Head of caudate nucleus (tissue), 42 donors: ENCODE measurements at places on chromosomes 11 and 22.
A peak's percentile ranks its signal among the peaks of the same experiment; 100 is the strongest.

DNA sequence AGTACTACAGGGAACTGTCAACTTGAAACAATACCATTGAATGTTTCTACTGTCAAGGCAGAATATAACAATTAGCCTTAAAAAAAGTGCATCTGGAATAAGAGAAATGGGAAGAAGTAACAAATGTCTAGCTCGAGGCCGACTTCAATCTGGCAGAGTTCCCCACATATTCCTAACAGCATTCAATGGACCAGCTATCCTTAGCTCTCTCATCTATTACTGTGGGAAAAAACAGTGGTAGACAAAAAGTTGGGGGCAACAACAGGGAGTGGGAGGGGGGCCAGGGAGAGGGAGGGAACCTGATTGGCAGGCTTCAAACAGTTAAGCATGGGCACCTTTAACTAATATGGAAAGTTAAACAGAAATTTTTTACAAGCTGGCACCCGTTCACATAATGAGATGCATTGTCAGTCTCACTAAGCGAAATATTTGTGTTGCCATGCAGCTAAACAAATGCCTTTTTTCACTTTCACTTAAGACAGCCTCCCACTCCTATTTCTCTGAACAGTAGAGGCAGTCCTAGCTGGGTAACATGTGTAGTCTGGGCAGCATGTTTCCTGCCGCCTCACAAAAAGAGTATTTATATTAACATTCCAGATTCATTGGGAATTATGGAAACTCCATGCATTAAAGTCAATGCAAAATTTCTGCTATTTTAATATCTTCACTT, 62.2 kb upstream of the SOX6 start:
- DNase-seq: no peak

DNA sequence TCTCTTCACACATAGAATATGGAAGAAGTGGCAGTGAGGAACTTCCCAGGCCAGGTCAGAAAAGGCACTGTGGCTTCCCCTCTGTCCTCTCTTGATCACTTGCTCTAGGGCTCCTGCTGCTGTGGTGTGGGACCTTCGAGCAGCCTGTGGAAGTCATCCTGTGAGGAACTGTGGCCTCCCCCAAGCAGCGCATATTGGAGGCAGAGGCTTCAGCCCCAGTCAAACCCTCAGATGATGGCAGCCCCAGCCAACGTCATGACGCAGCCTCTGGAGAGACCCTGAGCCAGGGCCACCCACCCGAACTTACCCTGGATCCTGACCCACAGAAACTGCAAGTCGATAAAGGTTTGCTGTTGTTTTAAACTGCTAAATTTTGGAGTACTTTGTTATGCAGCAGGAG, 444.9 kb downstream of the TBC1D22A start:
- DNase-seq: no peak

GRCh38 chr11:9037046-9037780, 33.4 kb upstream of the NRIP3 start:
- no peak for DNase-seq

DNA sequence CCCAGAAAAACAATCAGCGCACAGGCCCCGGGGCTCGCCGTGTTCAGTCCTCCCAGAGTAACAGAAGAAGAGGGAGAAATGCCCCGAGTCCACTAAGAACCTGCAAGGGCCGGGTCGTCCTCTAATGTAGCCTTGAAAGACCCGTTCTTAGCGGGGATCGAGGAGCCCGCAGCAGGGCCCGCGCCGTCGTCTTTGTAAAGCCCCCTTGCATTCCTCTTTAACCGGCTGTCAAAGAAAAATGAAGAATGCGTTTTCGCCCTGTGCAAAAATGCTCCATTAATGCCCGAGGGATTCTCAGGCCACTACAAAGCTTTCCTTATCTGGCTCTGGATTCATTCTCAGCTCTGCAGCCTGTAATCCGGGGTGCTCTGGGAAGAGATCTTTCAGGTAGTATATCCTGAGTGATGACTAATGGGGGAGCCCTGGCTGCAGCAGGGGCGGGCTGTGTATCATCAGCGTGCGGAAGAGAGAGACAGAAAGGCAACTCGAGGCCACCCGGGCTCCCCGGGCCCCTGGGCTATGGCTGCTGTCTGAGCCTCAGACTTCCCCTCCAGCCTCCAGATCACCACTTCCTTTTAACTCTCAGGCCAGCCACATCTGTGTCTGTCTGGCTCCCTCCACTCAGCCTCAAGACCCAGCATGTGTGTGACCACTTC, 78.2 kb downstream of the FBLN1 start:
- no peak for DNase-seq

DNA sequence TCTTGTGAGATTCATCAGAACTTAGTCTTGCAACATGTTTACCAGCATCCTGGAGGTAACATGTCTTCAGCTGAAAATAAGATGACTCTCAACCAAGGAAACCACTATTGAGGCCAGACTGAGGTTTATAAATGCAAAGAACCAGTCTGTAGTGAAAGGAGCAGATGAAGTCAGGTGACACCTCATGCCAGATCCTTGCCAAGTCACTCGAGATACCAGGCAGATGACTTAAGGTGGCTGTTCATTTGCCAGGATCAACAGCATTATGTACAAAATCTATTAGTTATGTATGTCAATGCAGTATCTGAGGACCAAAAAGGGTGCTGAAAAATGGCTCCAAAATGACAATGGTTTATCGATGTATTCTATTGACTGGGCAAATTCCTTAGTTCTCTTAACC, 100.0 kb upstream of the SOX6 start:
- DNase-seq: no peak

- no peak for DNase-seq
Measured at GRCh38 chr11:44621784-44622183, 56.3 kb downstream of the CD82 start.

DNA sequence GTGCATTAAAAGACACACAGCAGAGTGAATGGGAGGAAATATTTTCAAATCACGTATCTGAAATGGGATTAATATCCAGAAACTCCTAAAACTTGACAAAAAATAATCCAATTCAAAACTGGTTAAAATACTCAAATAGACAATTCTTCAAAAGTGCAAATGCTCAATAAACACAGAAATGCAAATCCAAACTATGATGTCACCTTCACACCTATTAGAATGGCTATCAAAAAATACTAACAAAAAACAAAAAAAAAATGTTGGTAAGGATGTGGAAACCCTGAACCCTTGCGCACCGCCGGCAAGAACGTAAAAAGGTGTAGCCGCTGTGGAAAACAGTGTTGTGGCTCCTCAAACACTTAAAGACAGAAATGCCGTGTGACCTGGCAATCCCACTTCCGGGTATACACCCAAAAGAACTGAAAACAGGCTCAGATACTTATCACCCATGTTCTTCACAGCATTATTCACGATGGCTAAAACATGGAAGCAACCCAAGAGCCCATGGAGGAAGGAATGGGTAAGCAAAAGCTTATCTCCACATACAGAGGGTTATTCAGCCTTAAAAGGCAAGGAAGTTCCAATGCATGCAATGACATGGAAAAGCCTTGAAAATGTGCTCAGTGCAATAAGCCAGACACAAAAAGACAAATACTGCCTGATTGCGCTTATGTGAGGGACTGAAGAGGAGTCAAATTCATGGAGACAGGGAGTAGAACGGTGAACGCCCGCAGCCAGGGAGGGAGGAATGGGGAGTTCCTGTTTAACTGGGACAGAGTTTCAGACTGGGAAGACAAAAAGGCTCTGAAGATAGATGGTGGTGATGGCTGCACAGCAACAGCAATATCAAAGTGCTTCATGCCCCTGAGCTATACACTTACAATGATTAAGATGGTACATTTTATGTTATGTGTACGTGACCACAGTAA, 19.6 kb downstream of the BRD1 start:
- DNase-seq: no peak

GRCh38 chr11:130580372-130580771, 131.9 kb downstream of the ADAMTS15 start:
- DNase-seq: peak; percentile 80

GRCh38 chr11:45614196-45614828, 51.1 kb downstream of the CHST1 start:
- no peak for DNase-seq

DNA sequence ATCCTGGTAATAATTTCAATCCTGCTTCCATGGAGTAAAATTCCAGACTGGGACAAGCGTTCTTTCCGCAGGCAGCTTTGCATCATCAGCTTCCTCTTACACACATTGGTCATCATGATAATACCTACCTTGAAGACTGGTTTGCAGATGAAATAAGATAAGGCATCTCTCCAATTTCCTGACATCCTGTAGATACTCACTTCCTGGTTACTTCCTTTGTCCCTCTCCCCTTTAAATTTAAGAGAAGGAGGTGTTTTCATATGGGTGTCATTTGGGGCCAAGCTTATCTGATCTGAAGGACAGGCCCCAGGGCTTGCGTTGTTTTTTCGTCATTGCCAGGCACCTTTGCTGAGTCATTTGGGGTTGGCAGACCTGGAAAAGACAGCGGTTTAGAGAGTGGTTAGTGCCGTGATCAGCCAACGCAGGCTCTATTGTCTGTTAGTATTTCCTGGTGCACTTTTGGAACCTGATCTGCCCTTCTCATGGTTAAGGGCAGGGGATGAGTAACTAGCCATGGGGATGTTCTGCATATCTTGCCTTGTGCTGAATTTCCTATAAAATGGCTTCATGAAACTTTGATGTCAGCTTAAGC, 24.1 kb downstream of the GRAMD1B start:
- DNase-seq: no peak

- DNase-seq: no peak
Measured at GRCh38 chr22:30615543-30615954, 8.6 kb downstream of the TCN2 start.

DNA sequence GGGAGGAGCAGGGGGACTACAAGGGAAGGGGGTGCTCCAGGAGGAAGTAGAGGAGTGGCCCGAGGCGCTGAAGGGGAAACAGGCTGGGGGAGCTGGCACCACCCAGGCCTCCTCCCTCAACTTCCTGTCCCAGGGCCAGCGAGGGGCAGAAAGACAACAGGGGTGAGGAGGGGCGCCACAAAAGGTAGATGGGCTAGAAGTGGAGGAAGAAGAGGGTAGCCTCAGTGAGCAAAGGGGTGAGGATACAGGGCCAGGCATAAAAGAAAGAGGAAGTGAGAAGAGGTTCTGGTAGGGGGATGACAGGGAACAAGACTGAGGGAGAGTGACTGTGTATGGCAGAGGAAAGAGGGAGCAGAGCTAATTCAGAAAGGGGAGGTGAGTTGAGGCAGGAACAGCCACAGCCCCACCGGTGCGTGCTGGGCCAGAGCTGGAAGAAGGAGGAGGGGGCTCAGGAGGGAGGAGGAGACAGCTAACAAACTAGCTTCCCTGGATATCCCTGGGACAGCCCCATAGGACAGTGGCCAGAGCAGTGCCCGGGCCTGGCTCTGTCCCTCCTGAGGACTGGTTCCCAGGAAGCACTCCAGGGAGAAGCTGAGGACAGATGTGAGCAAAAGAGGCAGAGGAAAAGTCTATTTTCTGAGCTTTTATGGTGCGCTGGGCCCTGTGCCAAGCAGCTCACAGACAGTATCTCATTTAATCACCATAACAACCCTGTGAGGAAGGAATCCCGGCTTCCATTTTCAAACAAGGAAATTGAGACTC, 8.5 kb downstream of the DCHS1 start:
- DNase-seq: no peak

DNA sequence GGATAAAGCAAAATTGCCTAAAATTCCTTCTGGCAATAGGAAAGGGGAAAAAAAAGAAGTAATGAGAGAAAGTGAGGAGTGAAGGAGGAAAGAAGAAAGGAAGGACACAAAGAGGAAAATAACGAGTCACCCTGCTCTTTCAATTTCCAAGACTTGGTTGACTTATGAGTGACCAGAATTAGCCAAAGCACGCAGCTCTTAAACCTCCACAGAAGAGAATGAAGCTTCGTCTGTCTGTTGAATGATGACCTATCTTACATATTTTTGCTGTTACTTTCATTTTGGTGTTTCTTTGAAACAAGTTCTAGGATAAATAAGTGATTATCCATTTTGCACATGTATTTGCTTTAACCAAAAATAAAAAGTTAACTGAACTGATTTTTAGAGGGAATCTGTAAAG, 728 bp downstream of the MMP27 start:
- no peak for DNase-seq

GRCh38 chr22:36332623-36333332, 55.0 kb downstream of the MYH9 start:
- DNase-seq: peak; percentile 67

DNA sequence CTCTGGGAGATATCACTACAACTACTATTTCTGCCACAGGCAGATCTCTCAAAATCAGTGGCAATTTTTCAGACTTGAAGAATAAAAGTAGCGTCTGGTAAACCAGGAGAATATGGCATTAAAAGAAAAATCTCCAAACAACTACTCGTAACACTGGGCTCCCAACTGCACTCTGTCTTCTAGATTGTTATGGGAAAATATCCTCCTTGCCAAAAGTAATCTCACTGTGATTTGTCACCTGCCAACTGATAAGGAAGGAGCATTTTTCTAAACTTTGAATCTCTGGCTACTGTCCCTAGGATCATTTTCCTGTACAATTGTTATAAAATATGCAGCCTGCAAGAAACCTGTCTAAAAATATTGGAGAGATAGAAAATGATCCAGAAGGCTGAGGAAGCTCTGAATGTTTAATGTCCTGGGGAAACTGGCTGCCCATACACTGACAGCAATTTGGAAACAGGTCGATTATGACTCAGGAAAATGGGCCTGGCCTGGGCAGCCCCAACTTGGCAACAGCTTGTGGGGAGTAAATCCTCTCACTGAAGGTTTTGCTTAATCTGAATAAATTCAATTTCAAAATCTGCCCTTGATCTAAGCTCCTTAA, 90.5 kb upstream of the DBX1 start:
- no peak for DNase-seq

DNA sequence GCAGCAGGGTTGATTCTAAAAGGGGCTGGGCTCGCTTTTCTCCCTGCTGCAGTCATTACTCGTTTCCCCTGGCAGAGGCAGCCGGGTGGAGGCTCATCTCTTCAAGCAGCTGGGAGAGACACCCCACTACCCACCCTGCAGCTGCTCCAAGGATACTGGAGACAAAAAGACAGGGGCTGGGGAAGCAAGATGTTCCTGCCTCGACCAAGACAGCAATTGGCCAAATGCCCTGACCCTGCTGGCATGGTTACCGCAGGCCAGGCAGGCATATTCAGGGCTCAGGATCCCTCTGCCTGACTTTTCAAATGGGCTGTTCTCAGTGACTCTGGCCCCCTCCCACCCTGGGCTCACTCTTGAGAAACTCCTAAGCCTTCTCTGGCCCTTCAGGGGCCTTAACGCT, 6.8 kb upstream of the RGL4 start:
- DNase-seq: no peak

GRCh38 chr11:69698362-69698761, 5.5 kb downstream of the FGF19 start:
- DNase-seq: no peak

DNA sequence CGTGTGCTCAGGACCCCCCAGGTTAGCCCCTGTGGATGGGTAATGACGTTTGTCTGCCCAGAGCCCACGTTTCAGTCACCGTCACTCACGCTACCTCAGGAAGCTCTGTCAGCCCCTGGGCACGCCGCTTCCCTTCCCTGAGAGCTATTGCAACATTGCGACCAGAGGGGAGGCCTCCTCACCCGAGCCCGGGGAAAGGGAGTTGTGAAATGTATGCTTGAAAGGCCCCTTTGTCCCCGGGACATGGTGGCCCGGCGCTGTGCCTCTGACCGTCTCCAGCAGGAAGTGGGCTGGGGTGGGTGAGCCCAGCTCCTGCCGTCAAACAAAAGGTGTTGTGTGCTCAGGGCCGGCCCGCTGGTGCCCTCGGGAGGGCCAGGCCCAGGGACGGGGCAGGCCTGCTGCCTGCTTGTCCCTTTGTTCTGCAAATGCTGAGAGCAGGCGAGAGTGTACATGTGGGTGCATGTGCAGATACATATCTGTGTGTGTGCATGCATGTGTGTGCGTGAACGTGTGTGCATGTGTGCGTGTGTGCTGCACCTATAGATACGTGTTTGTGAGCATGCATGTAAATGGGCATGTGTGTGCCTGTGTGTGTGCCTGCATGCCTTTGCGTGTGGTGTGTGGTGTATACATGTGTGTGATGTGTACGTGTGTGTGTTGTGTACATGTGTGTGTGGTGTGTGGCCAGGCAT, 1125.0 kb downstream of the BRD1 start:
- peak; percentile 94 for DNase-seq
